Eye (tissue), 1 donor: ENCODE measurements at places on chromosomes 1 and 21.

- DNase-seq = no peak
Measured at GRCh38 chr1:14617791-14618190, 19.3 kb downstream of the KAZN start.

DNA sequence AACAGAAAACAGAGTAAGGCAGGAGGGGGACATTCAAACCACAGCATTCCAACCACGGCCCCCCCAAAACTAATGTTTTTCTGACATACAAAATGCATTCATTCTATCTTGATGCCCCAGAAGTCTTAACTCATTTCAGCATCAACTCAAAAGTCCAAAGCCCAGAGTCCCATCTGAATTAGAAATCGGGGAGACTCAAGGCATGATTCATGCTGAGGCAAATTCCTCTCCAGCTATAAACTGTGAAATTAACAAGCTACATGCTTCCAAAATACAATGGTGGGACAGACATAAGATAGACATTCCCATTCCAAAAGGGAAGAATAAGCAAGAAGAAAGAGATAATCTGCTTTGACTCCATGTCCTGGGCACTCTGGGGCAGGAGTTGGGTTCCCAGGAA is 73.9 kb downstream of the KCNJ15 start:
- DNase-seq = no peak

GRCh38 chr21:36428761-36429432 is 43.7 kb downstream of the CHAF1B start:
- DNase-seq = no peak

DNA sequence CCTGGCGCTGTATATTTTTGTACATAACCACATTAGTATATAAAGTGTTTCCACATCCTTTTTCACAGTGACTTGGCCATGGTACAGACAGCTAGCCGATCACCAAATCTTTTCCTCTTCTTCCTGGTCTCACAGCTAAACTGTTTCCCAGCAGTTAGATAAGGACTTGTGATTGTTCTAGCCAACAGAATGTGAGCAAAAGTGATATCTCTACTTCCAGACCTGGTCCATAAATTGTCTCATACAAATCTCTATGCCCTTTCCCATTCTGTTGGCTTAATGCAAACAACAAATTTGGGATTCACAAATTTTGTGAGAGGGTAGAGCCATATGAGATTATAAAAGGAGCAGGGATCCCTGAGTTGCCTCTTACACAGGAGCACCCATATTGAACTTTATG is 19.5 kb downstream of the PAFAH2 start:
- DNase-seq = no peak

GRCh38 chr1:17569200-17570139 is 30.0 kb downstream of the ARHGEF10L start:
- peak; percentile 59 for DNase-seq

- DNase-seq = peak; percentile 65
Measured at GRCh38 chr1:1173793-1174415, at the start of gene TTLL10. TTLL10 (plus strand) TSS chr1:1173880; CDS start chr1:1179216, 5,336 bp downstream.

- DNase-seq = no peak
Measured at GRCh38 chr1:55697997-55698535, 482.9 kb upstream of the USP24 start.

DNA sequence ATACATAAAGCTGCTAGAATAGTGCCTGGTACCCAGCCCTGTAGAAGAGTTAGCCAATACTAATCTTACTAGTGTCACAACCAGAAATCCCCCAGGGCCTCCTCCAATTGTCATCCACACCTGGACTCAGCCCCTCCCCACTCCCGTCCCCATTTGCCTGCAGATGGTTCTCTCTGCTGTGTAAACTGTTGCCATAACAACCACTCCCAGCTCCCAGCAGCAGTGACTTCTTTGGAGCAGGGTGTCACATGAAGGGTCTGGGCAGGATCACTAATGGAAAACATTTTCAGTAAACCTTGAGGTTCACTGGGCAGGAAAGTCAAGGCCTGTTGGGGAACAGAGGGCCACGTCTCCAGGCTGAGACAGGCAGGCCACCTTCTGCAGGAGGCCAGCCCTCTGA is 126.0 kb upstream of the IPO9 start:
- peak; percentile 87 for DNase-seq

DNA sequence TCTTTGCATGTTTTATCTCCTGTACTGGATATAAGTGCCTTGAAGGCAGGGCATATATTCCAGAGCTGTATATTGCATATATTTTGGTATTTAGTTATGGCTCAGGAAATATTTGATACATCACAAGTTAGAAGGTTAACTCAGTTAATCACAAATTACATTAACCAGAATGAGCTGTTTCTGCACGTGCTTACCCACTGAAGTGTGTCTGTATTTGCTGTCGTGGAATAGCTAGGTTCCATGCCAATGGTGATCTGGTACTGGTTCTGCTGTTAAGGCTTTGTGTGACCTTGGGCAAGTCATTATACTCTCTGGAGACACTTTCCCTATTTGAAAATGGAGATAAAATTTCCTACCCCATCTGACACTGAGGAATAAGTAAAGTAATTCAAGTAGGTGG is 50.7 kb downstream of the OSBPL9 start:
- no peak for DNase-seq

- no peak for DNase-seq
Measured at GRCh38 chr21:34667761-34668160, 1.0 kb upstream of the CLIC6 start.

DNA sequence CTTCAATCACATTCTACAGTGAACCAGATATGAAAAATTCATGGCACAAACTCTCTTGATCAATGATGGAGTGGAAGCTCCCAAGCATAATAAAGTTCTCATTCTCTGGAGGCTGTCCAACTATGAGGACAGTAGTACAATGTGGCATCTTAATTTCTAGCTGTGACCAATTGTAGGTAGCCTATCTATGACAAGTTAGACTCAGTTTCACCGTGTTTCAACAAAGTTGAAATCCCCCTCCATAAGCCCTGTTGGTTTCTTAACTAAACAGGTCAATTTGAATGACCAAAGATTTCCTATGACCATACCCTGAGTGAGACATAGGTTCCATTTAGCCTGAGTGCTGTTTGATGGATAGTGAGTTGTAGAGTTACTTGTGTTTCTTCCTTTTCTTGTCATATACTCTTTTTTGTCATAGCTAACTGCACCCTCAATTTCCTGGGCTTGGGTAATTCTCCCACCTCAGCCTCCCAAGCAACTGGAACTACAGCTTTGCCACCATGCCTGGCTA is 11.8 kb downstream of the PATJ start:
- no peak for DNase-seq

DNA sequence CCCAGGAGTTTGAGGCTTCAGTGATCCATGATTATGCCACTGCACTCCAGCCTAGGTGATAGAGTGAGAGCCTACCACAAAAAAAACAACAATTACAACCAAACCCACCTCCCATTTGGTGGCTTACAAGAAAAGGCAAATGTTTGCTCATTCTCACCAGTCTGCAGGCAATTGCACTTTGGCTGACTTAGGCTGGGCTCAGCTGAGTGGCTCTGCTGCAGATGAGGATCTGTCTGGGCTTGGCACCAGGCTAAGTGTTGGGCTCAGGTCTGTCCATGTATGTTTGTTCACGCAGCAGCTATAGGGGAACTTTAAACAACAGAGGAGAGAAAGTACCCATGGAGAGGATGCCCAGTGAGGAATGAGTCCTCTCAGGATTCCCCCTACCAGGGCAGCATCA is 28.0 kb upstream of the COA6 start:
- DNase-seq = no peak

DNA sequence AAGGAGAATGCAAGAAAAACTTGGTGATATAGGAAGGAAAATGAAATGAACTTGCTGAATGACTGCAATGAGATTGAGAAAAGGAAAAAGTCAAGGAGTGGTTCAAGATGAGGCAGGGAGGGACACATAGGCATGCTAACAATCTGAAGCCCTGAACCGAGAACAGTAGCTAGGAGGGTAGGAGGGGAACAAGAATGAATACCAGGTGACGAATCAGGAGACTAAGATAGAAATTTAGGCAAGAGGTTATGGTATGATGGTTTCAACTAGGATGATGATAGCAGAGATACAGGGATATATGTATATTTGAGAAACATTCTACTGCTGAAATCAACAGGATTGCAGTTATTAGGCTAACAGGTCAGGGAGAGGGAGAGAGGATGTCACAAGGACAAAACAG is 44.1 kb downstream of the SMYD3 start:
- no peak for DNase-seq

- DNase-seq = peak; percentile 66
Measured at GRCh38 chr1:234531151-234531635, 52.2 kb upstream of the TARBP1 start.

DNA sequence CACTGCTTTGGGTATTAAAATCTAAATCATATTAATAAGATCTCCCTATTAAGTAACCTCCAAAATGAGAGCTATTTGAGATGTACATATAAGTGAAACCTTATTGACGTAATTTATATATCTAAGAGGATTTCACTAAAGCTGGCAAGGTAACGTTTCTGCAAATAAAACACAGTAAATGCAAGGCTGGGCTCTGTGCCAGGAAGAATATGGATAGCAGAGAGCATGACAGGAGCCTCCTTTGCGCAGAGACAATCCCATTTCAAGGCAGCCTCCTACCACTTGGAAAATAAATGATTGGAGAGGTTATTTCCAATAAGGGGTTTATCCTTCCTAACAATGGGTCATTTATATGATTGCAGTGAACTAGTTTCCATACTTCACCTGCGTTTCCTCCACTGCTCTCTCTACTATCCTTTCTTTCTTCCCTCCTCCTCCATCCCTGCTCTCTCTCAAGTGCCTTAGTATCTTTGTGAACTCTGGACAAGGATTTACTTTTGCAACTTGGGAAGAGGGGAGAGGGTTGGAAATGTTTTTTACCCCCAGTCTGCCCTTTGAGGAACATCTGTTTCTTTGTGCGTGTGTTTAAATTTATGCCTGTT is 3.0 kb upstream of the NFIA start:
- DNase-seq = peak; percentile 78

DNA sequence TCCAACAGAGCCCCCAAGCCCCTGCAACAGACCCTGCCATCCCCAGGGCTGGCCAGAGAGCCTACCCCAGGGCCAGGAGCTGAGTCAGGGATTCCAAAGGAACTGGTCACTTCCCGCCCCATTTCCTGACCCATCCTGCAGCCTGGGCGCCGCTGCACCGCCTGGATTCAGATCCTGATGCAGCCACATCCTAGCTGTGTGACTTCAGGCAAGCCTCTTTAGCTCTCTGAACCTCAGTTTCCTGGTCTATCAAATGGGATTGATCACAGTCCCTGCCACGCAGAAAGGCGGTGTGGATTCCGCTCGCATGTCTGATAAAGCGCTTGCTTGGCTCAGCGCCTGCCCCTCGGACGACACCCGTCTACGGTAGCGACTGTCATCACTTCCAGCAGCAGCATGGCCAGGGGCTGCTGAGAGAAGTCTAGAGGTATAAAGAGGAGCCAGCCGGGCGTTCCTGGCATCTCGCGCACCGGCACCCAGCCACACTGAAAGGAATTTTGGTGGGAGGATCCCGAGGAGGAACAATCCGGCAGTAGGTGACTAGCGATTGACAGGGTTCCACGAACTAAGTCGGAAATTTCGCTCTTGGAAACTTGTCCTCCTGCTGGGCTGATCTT is 10.1 kb downstream of the EPHA2 start:
- no peak for DNase-seq

GRCh38 chr1:41622859-41623732 is 138.6 kb upstream of the EDN2 start:
- no peak for DNase-seq

DNA sequence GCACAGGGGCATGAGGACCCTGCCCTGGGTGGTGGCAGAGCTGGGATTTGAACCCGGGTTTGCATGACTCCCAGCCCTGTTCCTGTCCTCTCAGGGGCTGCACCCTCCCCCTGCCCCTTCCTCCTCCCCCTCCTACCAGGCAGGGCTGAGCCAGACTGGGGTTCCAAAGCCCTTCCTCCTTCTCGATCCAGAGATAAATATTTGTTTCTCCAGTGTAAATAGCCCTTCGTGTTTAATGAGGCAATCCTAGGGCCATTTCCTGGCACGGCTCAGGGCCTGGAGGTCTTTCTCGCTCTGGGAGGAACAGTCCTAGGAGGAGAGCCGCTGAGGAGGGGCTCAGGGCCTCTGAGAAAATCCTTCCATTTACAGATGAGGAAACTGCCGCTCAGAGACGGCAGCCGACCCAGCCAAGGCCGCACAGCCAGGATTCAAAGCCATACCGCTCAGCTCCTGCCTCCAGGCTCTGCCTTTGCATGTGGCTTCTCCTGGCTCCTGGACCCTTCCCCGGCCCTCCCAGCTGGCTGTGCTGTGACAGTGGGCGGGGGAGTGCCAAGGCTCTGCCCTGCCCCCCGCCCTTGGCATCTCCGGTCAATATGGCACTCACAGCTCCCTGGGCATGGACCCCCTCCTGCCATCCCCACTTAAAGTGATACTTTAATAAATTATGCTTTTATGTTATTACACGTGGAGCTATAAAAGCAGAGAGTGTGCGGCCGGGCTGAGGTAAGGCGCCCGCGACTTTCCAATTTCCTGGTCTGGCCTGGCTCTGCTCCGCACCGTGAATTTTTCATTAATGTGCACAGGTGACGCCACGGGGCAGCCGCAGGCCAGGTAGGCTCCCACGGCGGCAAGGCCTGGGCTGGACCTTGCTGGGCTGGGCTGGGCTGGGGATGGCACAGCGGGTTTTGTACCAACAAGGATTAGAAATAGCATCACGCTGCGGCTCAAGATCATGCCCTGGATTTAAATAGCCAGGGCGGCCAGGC is 114.7 kb upstream of the WNT4 start:
- DNase-seq = no peak

DNA sequence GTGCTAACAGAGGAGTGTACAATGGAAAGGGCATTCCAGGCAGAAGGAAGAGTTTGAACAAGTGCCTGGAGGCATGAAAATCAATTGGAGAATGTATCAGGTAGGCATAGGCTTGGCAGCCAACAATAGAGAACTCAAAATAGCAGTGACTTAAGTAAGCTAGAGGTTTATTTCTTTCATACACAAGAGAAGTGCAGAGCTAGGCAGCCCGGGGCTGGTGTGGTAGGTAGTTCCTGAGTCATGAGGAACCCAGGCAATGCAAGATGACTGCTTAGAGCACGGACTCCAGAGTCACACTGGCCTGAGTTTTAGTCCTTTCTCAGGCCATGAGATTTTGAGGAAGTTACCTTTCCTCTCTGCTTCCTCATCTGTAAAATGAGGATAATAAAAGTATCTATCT is 74.8 kb upstream of the LRRN2 start:
- DNase-seq = no peak

- no peak for DNase-seq
Measured at GRCh38 chr1:54506594-54506993, 41.4 kb upstream of the ACOT11 start.

DNA sequence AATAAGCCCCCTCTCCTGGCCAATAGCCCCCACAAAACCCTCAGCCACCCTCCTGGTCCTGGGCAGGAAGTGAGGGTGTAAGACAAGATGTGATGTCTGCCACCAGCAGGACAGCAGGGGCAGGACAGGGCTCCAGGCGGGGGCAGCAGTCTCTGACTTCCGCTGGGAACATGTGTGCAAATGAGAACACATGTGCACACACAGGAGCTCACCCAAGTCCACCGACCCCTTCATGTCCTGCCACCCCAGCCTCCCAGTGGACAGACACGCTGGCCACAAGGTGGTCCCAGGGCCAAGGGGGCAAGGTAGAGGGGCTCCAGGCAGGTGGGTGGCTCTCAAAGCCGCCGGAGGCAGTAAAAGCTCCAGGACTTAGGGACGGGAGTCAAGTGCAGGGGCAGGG is 60.1 kb downstream of the KCNAB2 start:
- no peak for DNase-seq

GRCh38 chr1:232267092-232267836 is 362.7 kb downstream of the SIPA1L2 start:
- DNase-seq = no peak

GRCh38 chr1:175648927-175649326 is 94.5 kb downstream of the TNR start:
- DNase-seq = no peak

GRCh38 chr1:186152227-186152619 is 222.8 kb downstream of the TPR start:
- peak; percentile 20 for DNase-seq
